Psoas muscle (tissue), 8 donors: ENCODE measurements at places on chromosomes 16 and 17.

DNA sequence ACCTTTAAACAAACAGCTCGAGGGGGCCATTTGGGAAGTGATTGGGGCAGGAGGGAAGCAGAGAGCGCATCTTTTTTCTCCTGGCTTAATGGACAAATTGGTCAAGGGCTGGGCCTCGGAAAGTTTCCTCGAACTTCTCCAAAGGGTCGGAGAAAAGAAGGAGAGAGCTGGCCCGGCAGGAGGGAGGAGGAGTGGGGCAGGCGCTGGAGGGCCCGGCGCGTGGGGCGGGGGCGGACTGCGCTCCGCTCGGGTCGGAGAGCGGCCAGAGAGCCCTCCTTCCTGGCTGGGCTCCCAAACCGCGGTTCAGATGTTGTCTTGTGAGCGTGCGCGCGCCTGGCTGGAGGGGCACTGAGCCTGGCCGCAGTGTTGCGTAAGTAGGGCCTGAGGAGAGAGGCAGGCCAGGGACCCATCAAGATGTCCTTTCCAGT is 1.2 kb downstream of the MMP2 start:
- DNase-seq = peak; percentile 90
- H3K27ac ChIP-seq = no peak overlapping the region
- H3K27me3 ChIP-seq = no peaks in the 10 kb centered on the region
- peaks cover 9% of the 10 kb centered on the region for H3K4me1 ChIP-seq

DNA sequence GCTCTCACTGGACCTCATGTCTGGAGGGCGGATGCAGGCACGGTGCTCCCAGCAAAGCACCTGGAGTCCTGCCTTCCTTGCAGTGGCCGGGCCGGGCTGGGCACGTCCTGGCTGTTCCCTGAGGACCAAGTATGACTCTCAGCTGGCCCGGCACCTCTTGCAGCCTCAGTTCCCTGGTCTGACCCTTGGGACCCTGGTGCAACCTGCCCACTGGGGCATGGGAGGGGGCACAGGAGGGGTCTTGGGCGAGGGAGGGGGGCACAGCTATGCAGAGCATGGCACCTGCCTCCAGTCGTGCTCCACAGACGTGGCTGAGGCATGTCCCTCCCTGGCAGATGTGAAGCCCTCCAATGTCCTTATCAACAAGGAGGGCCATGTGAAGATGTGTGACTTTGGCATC is 19.6 kb downstream of the MAP2K3 start:
- no peak overlapping the region for H3K4me3 ChIP-seq
- H3K27ac ChIP-seq = no peak overlapping the region
- peak; percentile 58 for DNase-seq
- no peaks in the 10 kb centered on the region for H3K4me1 ChIP-seq

DNA sequence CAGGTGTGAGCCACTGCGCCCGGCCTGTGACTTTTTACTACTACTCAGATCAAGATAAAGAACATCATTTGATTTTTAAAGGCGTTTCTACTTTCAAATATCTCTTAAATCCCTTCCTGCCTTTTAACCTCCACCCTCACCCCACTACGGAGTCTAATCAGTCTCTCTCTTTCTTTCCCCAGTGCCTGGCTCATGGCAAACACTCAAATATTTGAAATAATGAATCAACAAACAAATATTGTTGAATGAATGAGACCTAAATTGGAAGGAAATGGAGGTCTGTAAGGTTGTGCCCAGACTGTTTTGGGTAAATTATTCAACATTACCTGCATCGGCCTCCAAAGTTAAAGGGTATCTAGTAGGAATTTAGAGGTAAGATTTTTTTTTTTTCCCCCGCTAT is 14.7 kb downstream of the COPZ2 start:
- no peak for DNase-seq
- H3K27ac ChIP-seq = no peak overlapping the region
- peaks cover 3% of the 10 kb centered on the region for H3K27me3 ChIP-seq
- peak overlapping the region; percentile 67 for H3K4me3 ChIP-seq

GRCh38 chr17:14306596-14306995 is 5.7 kb downstream of the HS3ST3B1 start:
- peaks cover 22% of the 10 kb centered on the region for H3K4me1 ChIP-seq
- DNase-seq = no peak
- H3K27ac ChIP-seq = no peak overlapping the region
